ENCODE measurements at places on chromosomes 2 and 18.

DNA sequence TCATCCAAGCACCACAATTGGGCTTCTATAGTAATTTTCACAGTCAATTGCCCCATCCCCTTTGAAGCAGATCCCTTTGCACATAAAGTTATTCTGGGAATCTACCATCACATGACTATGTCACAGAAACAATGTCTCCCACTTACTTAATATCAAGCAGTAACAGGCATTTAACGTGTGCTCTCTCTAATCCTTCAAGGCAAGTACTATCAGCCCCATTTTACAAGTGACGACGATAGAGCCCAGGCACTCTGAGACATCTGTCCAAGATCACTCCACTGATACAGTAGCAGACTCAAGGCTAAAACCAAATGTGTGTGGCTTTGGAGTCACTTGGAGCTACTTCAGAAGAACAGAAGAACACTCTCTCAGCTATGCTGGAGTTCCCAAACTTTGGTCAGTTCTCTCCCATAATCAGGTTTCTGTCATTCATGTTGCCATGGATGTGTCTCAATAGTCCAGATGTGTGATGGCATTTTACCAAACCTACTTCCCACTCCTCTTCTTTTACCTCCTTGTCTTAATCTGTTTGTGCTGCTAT lies 39.7 kb downstream of the PID1 start:
- DNase-seq = no peak

GRCh38 chr2:133497270-133497893 lies 70.9 kb downstream of the NCKAP5 start:
- no peak for DNase-seq

- DNase-seq = no peak
Measured at GRCh38 chr18:59114160-59114559, 25.5 kb upstream of the SEC11C start.

GRCh38 chr2:159119652-159120257 lies 151.3 kb downstream of the TANC1 start:
- DNase-seq = no peak
